ENCODE measurements at places on chromosomes 16 and 17.
A peak's percentile ranks its signal among the peaks of the same experiment; 100 is the strongest.

- no peak for DNase-seq
Observed at GRCh38 chr16:23499801-23500200, 10.5 kb downstream of the GGA2 start.

DNA sequence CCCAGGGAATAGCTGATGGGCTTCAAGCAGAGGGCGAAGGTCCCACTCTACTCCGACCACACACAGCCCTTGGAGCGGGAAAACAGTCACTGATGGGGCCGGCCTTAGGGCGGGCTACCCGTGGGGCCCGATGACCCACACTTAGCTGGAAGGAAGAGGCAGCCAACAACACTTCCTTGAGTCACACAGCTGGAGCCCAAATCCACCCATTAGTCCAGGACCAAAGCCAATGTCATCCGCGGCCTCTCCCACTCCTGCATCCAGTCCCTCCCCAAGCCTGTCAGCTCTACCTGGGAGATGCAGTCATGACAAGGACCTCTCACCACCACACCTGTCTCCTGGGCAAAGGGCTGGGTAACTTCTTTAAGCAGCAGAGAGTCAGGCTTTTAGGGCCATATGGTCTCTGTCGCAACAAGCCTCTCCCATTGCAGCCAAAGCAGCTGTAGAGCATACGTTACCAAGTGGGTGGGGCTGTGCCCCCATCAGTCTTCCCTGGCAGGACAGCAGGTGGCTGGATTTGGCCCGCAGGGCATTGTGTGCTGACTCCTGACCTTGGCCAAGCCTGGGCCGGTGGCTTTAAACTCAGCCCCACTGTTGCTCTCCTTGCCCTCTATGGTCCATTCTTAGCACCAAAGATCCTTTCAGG is 110.7 kb downstream of the SOCS1 start:
- DNase-seq, result no peak

- no peak for DNase-seq
Observed at GRCh38 chr17:67575325-67575724, 142.4 kb upstream of the NOL11 start.

- no peak for DNase-seq
Observed at GRCh38 chr17:58691701-58692238, at the start of gene TEX14. TEX14 (minus strand) TSS chr17:58692045; CDS start chr17:58652001, 40,044 bp downstream.

DNA sequence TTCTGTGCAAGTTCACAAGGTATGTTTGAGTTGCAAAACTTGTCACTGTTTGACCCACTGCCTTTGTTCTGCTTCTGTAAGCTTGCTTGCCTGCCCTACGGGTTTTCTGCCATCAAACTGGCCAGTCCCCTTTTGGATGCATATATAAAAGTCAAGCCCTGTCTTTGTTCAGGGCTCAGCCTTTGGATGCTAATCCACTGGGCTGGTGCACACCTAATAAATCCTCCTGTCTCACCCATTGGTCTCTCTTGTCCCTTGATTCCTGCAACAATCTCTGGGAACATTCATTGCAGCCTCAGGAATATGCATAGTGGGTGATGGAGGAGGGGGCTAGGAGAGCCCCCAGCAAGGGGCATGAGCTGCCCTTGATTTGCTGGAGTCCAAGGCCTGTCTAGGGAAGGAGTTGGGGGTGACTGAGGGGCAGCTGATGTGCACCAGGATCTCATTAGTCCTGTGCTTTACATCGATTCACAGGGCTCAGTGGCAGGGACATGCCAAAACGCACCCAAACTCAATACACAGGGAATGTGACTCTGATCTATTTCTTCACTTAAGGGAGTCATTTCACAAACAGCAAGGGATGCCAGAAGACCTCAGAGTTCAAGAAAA is 225.4 kb upstream of the NLRP1 start:
- no peak for DNase-seq

DNA sequence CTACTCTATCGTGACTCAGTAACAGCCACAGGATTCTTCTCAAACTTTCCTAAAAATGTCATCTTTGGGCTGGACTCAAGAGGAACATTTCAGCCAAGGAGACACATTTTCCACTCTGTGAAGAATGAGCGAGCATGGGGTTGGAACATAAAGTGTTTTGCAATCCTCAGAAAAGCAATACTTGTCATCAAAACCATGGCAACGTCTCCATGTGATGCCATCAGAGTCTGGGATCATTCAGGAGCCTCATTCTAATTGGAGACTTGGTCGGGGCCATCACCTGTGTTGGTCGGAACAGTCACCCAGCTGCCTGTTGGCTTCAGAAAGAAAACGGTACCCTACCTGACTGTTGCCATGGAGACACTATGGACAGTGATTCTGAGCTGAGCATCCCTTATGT is 25.5 kb downstream of the MYOCD start:
- DNase-seq, result peak; percentile 54

Data from fibroblast of skin of scalp (primary cell).